ENCODE measurements at places on chromosomes 16 and 17.

- no peak for DNase-seq
Observed at GRCh38 chr16:66131895-66132294, 234.6 kb upstream of the CDH5 start.

GRCh38 chr16:54816471-54816870 is 114.2 kb upstream of the IRX5 start:
- no peak for DNase-seq

- DNase-seq, result no peak
Observed at GRCh38 chr17:54891176-54891821, 9.4 kb upstream of the TOM1L1 start.

- no peak for DNase-seq
Observed at GRCh38 chr17:44820631-44821212, 9.4 kb downstream of the GJC1 start.

DNA sequence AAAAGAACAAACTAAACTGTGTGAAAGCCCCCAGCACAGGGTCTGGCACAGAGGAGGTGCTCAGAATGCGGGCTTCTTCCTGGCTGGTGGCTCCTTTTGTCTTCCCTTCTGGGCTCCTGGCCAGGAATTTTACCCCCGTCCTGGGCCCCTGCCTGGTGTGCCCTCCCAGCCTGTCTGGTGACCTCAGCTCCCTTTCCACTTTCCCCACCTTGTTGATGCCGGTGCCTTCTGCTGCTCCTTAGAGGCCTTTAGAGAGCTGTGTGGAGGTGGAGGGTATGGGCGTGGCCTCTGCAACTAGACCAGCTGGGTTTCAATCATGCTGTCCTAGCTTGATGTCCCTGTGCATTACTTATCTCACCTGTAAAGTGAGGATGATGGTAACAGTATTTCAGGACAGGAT is 16.8 kb downstream of the PIRT start:
- DNase-seq, result no peak

All from cardiac septum (tissue), 1 donor.